SHP77 treated with DMSO at 0.1 percent for 48 hours (cell line): ENCODE measurements at places on chromosomes 5 and 9.

DNA sequence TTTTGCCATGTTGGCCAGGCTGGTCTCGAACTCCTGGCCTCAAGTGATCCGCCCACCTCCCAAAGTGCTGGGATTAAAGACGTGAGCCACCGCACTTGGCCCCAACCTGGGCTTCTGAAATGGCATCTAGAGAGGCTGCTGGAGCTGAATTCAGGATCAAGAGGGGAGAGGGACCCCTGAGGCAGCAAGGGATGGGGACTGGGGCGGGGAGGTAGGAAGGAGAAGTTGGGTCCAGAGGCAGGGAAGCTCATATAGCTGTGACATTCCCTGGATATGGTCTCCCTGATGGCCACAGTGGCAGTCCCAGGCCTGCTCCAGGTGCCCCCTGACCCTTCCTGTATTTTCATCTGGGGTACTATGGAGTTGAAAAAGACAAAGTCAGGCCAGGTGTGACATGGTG lies 12.1 kb downstream of the REEP2 start:
- no peak for DNase-seq

- DNase-seq: no peak
These were observed 49.9 kb downstream of the PDE4D start for GRCh38 chr5:59843511-59844213.

GRCh38 chr9:124742940-124743339 lies 28.2 kb downstream of the NR6A1 start:
- no peak for DNase-seq

- DNase-seq: no peak
These were observed 32.5 kb downstream of the SHB start for GRCh38 chr9:38036359-38037084.

DNA sequence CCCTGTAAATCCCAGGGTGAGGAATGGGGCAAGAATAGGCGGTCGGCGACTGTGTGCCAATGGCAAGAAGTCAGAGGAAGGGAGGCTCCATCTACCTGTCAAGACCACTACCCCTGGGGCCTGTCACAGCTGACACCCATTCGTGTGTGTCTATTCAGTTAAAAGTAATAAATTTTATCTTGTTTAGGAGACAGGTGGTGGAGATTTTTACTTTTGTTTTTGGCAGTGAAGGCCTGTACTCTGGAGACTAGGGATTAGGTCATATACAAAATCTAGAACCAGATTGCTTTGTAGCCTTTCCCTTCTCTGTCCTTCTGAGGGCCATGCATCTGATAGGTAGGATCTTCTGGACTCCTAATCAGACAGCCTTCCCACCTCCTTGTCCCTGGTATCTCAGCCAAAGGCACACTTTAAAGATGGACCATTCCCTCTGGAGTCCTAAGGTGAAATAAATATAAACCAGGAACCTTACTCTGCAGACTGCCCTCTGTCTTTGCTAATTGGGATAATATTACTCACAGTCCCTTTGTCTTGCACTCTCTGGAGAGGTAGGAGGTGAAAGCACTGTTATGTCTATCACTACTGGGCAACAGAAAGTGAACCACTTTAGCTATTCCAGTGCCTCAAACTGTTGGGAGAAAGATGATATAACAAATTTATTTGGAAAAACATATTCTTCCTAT lies 213.2 kb upstream of the ACTBL2 start:
- DNase-seq: no peak

DNA sequence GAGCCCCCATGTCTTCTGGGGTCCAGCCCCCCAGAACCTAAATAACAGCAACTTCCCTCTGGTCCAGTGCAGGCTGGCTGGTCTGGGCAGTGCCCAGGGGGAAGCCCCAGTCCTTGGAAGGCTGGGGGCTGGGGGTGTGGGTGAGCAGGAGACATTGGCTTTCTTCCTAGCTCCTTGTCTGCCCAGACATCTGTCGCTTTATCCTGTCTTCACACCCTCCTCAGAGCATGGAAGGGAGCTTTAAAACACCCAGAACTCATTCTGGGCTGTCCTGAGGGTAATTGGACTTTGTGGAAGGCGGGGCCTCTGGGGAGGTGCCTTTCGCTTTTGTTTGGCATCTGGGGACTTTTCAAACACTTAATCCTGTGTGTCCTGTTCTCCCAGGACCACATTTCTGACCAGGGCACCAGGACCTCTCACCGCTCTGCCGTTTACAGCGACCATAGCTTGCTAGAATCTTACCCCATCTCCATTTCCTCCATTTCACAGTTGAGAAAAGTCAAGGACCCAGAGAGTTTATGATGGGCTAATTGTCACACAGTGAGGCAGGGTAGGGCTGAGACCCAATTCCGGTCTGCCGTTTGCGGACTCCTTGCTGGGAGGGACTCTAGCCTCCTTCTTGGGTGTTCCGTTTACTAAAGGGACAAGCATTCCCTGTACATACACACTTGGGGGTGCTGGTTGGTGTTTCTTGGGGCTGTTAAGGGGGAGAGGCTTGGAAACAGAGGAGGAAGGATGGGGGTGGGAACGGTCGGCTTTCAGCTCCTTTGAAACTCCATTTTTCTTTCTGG lies 1.1 kb downstream of the GSN start:
- no peak for DNase-seq

DNA sequence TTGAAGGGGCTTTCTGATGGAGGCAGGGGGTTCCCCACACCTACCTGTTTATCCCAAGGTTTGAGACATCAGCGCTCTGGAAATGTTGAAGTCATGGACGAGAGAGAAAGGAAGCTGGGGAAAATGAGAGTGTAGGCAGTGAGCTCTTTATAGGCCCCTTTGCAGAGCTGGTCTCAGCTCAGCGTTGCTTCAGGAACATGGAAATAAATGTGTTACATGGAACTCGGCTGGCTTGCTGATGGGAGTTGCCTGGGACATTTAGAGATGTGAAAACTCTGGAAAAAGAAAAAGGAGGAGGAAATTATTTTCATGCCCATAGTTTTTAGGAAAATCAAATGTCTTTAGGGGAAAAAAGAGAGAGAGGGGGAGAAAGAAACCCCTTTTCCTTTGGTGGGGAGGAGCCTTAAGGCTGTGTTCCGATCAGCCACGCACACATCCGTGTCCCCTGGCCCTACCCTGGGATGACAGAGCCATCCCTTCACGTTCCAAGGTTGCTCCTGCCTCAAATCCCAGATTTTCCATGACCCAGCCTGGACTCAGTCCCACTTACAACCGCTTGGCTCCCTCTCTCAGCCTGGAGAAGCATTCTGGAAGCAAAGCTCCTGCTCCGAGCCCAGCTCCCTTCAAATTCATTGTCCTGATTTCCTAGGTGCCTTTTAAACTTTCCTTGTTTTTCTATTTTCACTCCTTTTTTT lies 78.3 kb downstream of the COL27A1 start:
- no peak for DNase-seq

DNA sequence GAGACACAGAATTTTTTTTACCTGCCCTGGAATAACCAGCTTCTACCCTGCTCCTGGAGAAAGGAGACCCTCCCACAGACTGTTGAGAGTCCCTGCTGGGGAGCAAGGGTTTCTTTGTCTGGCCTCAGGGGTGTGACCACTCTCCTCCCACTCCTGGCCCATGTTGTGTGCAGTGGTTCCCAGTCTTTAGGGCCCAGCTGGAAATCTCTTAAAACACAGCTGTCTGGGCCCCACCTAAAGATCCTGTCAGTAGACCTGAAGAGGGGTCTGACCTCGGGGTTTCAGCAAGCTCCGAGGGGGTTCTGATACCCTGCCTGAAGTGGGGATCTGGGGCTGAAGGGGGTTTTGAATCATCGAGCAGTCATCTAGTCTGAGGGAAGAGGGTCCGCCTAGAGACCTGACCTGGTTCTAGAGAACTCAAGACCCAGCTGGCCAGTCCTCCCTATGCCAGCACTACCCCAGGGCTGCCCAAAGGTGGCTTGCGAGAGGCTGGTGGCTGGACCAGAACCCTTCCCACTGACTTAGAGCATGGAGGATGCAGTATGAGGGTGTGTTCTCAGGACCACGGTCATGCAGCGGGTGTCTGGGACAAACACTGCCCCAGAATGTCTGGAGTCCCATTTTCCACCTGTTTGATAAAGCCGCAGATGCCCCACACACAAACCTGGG lies 8.1 kb upstream of the UNC5A start:
- DNase-seq: no peak

- DNase-seq: no peak
These were observed 17.9 kb downstream of the HSD17B4 start for GRCh38 chr5:119470105-119470763.

GRCh38 chr5:112960863-112961504 lies 15.6 kb upstream of the DCP2 start:
- no peak for DNase-seq

DNA sequence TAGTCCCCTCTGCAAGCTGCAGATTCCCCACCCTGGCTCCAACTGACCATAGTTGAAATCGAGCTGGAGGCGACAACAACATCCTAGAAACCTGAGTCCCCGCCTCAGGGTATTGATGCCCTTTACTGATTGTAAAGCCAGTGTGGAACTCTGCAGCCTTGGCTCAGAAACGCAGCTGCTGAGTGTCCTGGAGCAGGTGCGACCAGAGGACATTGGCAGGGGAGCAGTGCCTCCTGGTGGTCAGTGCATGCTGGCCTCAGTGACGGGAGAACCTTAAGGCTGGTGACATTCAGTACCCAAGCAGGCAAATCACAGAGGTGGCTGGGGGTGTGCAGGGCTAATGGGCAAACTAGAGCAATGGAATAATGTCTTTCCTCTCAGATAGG lies 20.4 kb upstream of the ZNF354B start:
- no peak for DNase-seq

GRCh38 chr9:90970608-90971007 lies 169.0 kb downstream of the SYK start:
- DNase-seq: no peak

DNA sequence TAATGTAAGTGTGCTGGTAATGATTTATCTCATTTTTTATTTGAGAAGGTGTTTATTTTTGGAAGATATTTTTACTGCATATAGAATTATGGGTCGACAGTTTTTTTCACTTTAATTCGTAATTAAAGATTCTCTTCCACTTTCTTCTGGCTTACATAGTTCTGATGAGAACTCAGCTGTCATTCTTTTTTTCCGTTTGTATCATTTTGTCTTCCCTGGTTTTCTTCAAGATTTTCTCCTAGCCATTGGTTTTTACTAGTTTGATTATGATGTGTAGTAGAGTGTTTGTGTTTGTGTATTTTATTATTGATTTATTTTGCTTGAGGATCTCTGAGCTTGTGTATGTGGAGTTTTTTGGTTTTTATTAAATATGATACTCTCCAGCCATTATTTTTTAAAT lies 21.7 kb downstream of the SLF1 start:
- DNase-seq: no peak

GRCh38 chr5:15887093-15887492 lies 292.5 kb downstream of the MARCHF11 start:
- no peak for DNase-seq

DNA sequence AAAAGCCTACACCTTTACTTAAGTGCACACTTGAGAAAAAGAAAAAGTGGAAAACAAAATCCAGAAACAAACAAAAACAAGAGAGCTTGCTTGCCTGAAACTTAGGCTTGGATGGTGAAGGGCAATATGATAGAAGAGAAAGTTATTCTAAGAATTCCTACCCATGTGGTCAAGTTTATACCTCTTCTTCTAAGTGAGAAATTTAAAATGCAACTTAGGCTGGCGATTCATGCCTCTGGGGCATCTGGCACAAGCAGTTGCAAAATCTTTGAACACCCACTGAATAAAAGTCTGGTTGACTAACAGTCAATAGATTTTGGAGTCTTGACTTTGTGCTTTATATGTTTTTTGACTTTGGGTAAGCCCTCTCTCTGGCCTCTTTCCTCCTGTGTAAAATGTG lies 239.6 kb downstream of the KDM4C start:
- no peak for DNase-seq

DNA sequence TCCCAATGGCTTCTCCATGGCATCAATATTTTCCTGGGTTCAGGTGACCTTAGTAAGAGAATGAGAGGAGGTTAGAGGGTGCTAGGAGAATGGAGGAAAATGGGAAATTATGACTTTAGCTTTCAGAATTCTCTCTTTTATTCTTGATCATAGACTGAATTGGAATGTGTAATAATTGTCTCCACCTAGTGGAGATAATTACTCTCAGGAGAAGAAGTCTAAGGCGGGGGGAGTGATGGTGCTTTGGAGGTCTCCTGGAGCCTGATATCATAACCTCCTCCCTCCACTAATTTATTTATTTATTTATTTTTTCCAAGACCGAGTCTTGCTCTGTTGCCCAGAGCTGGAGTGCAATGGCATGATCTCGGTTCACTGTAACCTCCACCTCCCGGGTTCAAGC lies 221.3 kb downstream of the GRIA1 start:
- no peak for DNase-seq

- no peak for DNase-seq
These were observed 30.7 kb upstream of the MYOT start for GRCh38 chr5:137836997-137837396.

DNA sequence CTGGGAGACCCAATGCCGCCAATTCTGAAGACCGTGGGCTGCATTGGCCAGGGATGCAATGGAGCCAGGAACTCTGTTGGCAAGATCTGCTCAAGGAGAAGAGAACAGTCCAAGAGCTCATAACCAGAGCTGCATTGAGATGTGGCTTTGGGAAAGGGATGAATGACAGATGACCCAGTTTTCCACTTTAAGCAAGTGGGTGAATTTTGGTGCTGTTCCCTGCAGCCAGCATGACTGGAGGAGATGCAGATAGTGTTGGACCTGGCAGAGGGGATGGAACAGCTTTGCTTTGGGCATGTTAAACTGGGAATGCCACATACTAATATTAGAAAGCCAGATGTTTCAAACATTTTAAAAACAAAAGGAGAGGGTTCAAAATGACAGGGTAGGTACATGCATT lies 143.1 kb downstream of the FSTL4 start:
- no peak for DNase-seq

DNA sequence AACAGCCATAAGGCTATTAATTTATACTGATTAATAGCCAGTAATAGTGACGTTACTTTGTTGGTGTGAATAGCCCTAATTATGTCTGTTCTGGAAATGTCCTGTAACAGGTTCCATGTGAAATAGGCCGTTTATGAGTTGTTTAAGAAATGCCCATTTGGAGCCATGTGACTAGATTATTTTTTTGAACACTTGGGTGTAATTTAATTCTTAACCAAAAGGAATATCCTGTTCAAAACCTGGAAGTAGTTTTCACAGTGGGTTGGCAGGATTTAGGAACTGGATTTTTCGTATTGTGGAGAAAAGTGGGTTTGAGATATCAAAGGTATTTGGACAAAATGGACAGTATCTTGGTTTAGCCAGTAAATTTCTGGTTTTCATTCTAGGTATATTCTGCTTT lies 1.3 kb downstream of the TENT2 start:
- no peak for DNase-seq

GRCh38 chr5:14591548-14591947 lies 10.0 kb downstream of the OTULINL start:
- no peak for DNase-seq

GRCh38 chr5:163385271-163385670 lies 52.1 kb upstream of the CCNG1 start:
- no peak for DNase-seq

GRCh38 chr9:114688379-114688778 lies 6.4 kb upstream of the TEX48 start:
- DNase-seq: no peak

- no peak for DNase-seq
These were observed 21.9 kb downstream of the CRHBP start for GRCh38 chr5:76974785-76975184.

GRCh38 chr9:89640801-89641200 lies 36.0 kb downstream of the GADD45G start:
- no peak for DNase-seq
